ENCODE measurements at places on chromosomes 1 and 21.

DNA sequence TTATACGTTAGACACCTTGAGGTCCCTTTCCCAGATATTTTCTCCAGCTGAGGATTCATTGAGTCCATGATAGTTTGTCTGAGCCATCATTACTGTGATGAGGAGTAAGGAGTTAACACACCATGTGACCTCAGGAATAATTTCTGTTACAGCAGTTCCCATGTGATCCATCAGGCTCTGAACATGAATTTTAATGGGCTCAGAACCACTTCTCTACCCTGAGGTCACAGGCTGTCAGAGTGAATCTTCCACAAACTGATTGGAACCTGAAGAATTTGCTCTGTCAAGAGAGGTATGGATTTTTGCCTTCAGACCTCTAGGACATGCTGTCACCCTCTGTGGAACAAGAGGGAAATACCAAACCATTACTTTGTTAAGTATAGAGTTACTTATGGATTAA is 81.0 kb downstream of the NTMT2 start:
- DNase-seq = no peak

DNA sequence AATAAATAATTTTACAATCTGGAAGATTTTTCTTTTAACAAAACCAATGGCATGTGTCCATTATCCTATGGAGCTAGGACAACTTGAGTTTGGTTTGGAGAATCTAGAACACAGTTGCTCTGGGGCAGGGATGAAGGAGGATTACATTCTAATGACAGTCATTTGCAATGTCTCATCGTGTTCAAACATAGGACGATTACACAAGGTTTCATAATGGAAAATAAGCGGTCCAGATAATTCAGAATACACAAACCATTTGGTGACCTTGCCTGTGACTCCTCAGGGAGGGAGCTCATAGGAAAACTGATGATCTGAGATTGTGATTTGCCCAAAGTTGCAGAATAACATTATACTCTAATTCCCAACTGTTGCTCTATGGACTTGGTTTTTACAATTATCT is 27.6 kb upstream of the RGL1 start:
- DNase-seq = peak; percentile 37

GRCh38 chr1:200774735-200775444 is 36.2 kb downstream of the CAMSAP2 start:
- peak; percentile 43 for DNase-seq

GRCh38 chr1:118147522-118147921 is 37.5 kb downstream of the SPAG17 start:
- DNase-seq = peak; percentile 16

DNA sequence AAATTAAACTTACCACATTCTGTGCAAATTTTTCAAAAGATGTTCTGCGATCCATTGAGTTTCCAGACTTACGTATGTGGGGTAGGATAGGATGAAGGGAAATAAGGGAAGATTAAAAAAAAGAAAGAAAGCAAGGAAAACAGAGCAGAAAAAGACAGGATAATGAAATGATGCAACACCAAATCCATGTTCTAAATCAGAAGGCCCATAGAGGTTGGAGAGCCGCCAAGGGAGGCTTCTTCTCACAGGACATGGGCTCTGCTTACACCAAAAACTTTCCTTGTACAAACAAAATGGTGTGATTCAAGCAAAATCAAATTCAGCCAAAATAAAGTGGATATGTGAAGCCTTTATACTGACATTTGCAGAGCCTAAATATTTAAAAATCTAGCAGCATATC is 189.5 kb upstream of the GREM2 start:
- DNase-seq = peak; percentile 37

GRCh38 chr1:19775831-19776230 is 23.9 kb downstream of the TMCO4 start:
- no peak for DNase-seq
